KG1 (cell line): ENCODE measurements at places on chromosomes 3 and 15.
A peak's percentile ranks its signal among the peaks of the same experiment; 100 is the strongest.

DNA sequence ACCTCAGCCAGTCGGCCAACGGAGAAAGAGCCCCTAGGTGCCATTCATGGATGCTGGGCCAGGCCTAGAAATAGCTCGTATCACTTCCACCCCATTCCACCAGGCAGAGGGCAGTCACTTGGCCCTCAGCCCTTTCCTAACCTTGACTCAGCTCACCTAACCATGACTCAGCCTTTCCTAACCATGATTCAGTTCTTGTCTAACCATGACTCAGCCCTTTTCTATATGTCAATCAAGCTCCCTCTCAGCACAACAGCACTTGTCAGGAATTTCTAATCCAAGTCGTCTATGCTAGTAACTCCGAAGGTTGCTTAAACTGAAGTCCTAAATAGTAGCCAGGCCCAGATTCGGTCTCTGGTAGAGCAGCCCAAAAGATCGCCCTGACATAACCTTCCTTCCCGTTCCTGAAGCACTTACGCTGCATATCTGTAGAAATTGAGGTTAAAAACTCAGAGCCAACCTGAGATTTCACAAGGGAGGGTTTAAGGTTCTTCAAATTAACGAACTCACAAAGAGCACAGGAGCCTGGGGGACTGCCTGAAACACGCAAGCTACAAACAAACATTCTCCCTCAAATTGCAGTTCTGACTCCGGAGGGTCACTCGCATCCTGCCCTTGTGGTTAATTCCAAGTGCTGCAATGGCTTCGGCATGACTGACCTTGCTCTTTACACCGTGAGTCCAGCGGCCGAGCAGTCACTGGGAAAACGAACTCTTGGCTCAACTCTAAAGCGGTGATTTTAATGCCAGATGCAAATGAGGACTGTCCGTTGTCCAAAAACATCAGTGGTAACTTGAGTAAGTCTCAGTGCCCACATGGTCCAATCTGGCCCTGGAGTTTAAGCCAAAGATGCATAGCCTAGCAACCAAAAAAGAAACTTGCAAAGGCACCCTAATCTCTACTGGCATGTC lies 99.9 kb downstream of the ADAMTS17 start:
- DNase-seq = no peak

GRCh38 chr3:120928991-120929390 lies 21.0 kb downstream of the STXBP5L start:
- DNase-seq = no peak

DNA sequence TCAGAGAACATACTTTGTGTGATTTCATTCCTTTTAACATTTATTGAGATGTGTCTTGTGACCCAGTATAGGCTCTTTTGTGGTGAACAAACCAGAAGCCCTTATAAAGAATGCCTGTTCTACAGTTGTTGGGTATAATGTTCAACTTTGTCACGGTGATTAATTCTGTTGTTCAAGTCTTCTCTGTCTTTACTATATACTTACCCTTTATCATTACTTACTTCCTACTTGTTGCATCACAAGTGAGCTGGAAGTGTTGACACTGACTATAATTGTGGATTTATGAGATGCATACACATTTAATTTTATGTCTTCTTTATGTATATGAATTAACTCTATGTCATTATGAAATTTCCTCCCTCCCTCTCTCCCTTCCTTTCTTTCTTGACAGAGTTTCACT lies 59.7 kb upstream of the TBL1XR1 start:
- DNase-seq = no peak

- DNase-seq = peak; percentile 10
These were observed 22.2 kb downstream of the ALDH1A2 start for GRCh38 chr15:58043192-58043903.

- no peak for DNase-seq
These were observed 234.8 kb upstream of the ARPP21 start for GRCh38 chr3:35404571-35404970.

DNA sequence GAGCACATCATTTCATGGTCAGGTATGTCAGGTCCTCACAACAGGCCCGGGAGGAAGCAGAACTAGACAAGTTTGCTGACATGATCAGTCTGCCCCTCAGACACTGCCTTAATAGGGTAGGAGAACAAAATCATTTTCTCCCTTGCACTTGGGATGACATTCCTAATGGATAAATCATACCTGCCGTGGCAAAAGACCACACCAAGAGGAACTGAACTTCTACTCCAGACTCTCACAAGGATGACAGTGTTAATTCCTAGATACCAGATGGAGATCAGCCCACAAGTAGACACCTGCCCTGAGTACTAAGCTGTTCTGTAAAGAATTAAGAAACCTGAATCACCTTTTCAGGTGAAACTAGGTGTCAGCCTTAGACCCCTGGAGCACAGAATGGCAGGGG lies 19.5 kb downstream of the SIAH2 start:
- no peak for DNase-seq

GRCh38 chr15:74320352-74321247 lies 46.8 kb downstream of the CYP11A1 start:
- no peak for DNase-seq

GRCh38 chr15:81475926-81476325 lies 101.9 kb upstream of the TMC3 start:
- no peak for DNase-seq

- DNase-seq = no peak
These were observed 115.6 kb downstream of the GREM1 start for GRCh38 chr15:32833379-32833821.

DNA sequence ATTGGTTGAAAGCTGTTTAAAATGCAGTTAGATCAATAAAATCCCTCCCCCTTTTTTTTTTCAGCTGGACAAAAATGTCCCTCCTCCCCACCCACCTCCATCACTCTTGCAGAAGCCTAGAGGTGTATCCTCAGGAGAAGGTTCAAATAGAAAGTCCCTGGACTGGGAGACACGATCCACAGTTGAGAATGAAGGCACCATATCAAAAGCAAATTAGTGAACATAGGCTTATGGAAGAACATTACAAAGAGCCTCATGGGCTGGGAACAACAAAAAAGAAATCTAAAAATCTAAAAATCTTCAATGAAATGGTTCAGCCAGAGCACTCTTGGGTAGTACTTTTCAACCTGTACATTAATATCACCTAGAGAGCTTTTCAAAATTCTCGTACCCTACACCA lies 46.2 kb downstream of the GHSR start:
- DNase-seq = no peak

DNA sequence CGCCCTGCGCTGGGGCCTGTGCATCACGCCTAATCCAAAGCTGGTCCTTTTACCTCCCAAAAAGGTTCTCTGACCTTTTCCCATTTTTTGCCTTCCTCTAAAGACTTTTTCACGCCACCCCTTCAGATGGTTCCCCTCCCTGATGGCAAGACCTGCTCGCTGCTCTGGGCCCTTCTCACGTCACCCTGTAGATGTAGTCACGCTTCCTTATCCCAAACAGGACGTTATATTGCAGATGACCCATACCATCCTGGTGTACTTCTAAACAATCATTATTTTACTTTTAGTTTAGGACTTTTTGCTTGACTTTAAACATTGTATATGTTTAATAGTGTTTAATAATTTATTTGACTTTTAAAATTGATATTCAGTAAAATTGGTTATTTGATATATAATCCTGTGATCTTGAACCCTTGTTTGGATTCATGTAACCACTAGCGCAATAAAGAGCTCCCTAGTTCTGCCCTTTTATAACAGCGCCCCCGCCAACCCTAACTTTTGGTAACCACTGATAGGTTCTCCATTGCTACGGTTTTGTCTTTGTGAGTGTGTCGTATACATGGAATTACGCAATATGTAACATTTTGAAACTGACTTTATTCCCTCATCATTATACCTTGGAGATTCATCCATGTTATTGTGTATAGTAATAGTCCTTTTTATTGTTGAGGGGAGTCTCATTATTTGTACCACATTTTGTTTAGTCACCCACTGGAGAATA lies 159.0 kb upstream of the CHRNA7 start:
- no peak for DNase-seq

- DNase-seq = no peak
These were observed 90.4 kb upstream of the TSEN2 start for GRCh38 chr3:12393894-12394293.

DNA sequence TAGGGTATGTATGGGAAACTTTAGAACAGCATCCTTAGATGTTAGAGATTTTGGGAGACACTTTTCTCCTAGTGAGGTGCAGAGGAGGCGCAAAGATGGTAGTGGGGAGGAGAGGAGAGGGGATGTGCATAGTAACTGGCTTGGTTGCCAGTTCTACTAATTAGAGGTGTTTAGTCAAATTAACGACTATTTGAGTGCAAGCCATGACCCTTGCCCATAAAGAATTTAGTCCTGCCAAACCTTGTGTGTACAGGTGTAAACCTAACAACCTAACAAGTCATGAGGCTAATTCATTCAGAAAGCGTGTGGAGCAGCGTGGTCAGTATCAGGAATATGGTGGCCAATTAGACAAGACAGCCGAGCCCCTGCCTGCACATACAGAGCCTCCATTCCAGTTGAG lies 62.2 kb upstream of the SEC22A start:
- DNase-seq = no peak

GRCh38 chr3:98650971-98651779 lies 57.8 kb upstream of the CPOX start:
- no peak for DNase-seq

GRCh38 chr3:17009826-17010225 lies 125.1 kb downstream of the PLCL2 start:
- DNase-seq = no peak

- no peak for DNase-seq
These were observed 102.0 kb upstream of the PRICKLE2 start for GRCh38 chr3:64327100-64327804.

DNA sequence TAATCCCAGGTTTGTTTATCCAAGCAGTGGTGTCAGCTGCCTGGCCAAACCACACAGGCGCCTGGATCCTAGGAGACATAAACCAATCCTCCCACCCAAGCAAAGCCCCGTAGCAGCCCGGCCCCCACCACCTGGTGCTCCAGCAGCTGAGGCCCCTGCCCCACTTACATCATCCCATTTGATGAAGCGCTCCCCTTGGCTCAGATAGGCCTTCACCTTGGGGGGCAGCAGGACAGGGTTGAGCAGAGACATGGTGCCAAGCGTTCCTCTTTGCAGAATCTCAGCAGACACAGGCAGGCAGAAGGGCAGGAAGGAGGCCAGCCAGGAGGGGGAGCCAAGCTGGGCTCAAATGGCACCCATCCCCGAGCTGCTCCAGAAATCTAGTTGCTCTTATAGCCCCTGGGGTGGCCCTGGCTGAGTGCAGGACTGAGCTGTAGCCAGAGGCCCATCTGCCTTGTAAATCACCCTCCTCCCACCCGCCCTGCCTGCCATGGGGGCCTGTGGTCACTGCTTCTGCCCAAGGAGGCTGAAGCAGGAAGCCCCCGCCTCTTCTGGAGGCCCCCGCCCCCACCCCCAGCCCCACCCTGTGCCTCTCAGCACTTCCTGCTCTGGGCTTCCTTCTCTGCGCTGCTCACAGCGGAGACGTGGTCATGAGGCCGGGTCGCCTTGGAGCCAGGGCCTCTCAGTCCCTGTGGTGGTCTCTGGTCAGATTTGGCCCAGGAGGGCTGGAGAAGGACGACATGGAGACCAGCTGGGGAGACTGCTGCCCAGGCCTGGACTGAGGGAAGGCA lies at the start of gene PLCB2:
TSS of gene PLCB2 (minus strand) at position 515 of the 791 bp plus-strand sequence. CDS start at position 252, 263 bp downstream.
- peak; percentile 65 for DNase-seq

DNA sequence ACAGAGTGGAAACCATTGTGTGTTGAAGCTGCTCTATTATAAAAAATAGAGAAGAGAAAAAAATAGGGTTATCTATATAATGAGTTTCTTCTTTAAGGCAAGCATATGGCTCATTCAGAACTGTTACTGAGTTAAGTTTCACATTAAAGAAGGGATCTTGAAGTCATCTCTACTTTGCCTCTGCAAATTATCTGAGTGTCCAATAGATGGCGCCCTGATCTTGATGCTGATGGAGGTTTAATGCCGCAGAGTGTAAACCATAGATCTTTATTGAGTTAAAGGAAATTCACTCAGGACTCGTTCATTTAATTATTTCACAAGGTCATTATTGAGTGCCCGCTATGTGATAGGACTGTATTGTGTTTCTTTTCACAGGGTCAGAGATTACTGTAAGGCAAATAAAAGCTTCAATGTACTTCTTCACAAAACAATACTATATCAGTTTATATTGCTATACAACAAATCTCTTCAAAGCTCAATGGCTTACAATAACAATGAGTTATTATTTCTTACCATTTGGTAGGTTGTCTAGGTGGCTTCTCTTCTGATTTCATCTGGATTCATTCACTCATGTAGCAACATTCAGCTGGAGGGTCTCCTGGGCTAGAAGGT lies 171.4 kb downstream of the NSUN3 start:
- DNase-seq = no peak

- DNase-seq = no peak
These were observed 125.3 kb upstream of the P2RY1 start for GRCh38 chr3:152709659-152710058.

DNA sequence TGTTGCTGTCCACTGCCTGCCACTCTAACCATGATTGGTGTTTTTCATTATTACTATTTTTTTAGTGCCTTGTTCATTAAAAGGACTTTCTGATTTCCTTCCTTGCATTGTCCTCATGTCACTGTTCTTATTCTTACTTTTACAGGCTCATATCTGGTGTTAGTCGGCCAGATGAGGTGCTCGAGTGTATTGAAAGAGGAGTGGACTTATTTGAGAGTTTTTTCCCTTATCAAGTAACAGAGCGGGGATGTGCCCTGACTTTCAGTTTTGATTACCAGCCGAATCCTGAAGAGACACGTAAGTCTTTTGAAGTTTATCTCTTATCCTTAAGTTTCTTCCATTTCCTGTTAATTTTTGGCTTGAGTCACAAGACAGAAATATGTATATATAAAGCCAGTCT lies 23.2 kb downstream of the QTRT2 start:
- no peak for DNase-seq

DNA sequence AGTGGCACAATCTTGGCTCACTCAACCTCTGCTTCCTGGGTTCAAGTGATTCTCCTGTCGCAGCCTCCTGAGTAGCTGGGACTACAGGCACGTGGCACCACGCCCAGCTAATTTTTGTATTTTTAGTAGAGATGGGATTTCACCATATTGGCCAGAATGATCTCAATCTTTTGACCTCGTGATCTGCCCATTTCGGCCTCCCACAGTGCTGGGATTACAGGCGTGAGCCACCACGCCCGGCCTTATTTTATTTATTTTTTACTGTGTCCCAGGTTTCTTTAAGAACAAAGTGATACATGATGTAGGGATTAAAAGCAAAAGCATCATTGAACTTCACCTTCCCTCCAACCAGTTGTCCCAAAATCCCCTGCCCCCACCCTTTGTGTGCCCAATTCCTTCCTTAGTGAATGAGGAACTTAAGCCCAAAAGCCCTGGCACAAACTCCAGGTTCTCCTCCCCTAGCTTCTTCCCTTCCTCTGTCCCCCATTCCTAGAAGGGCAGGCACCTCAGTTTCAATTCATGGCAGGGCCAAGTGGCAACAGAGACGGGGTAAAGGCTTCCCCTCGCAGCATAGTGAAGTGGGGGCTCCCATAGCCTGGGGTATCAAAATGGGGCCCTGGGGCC lies 23.7 kb upstream of the RPN1 start:
- no peak for DNase-seq

- no peak for DNase-seq
These were observed 106.4 kb upstream of the RPL32 start for GRCh38 chr3:12947504-12948369.

GRCh38 chr3:27025718-27026117 lies 343.5 kb downstream of the NEK10 start:
- DNase-seq = no peak
